ENCODE measurements at places on chromosomes 16 and 17.
A peak's percentile ranks its signal among the peaks of the same experiment; 100 is the strongest.

GRCh38 chr17:79814974-79815835, 18.3 kb upstream of the CBX8 start:
- peak; percentile 33 for DNase-seq

DNA sequence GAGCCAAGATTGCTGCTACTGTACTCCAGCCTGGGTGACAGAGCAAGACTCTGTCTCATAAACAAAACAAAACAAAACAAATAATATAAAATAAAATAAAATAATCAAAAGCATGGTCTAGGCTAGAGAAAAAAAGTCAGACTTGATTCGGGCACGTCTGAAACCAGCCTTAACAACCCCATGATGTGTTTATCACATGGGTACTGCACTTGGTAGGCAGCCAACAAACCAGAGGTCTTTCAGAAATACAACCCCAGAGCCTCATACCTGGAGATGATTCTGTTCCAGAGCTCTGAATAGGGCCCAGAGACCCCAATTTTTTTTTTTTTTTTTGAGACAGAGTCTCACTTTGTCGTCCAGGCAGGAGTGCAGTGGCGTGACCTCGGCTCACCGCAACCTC, 9.6 kb upstream of the HAPSTR1 start:
- no peak for DNase-seq

GRCh38 chr17:9825641-9826150, at the start of gene GLP2R:
TSS of gene GLP2R (plus strand) at chr17:9825924. CDS start at chr17:9826064, 140 bp downstream.
- DNase-seq, result no peak

GRCh38 chr16:9703731-9704130, 478.5 kb downstream of the GRIN2A start:
- no peak for DNase-seq

DNA sequence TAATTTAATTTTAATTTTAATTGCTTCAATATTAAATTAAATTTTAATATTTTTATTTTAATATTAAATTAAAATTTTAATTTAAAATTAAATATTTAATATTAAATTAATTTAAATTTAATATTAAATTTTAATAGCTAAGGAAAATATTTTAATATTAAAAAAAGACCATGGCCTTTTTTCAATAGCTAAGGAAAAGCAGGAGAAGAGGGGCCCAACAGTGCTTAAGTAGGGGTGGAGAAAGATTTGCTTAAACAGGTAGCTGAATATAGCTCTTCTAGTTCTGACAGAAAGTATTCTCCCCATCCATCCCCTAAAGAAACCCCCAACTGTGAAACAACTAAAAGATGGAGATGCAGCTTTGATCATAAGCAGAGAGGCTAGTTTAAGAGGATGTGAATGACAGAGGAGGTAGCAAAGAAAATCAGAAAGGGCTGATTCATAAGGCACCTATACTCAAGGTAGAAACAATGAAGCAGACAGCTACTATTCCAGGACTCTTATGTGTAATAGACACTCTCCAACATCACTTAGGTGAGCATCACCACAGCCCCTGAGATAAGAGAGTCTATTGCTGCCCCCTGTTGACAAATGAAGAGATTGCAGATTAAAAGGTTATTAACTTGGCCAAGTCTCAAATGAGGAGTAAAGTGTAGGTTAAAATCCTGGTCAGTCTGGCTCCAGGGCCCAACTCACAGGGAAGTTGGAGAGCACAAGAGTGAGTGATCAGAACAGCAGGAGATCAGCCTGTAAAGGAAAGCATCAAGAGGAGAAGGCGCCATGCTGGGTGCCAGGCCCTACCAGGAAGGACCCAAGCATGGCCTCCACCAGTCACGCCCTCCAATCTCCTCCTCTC, 7.8 kb upstream of the RNASEK start:
- DNase-seq, result peak; percentile 81

DNA sequence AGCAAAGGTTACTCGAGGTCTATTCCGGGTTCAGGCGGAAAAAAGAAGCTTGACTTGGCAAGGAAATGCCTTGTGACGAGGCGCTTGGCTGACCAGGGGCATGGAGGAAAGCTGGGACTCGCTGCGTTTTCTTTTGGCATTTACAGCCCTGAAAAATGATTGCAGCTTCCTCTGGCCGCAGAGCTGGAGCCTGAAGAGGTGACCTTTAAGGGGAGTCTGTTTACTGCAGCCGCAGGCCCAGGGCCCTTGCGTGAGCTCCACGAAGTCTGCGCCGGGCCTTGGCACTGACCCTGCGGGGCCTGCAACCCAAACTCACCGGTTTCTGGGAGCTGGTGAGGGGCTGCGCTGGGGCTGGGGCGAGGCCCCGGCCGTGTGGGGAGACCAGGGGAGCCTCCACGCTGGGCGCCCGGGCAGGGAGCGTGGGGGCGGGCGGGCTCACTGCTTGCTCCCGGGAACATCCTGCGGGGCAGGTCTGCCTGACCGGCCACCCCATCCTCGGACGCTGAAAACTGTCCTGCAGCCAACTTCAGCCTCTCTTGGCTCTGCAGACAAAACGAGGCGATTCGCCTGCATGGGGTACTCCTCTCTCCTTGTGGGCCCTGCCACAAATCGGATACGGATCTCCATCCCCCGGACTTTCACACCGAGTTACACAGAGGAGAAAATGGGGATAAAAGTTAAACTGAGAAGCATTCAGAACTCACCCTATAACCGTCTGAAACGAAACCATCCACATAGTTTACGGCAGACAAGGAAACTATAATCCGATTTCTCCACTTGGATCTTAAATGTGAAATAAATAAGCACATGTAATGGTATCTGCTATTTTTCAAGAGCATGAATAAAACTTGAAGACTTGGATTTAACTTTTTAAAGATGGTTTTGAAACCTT, 206.3 kb upstream of the FOXF1 start:
- no peak for DNase-seq

- no peak for DNase-seq
Measured at GRCh38 chr16:10576390-10577304, 3.8 kb downstream of the EMP2 start.

- peak; percentile 53 for DNase-seq
Measured at GRCh38 chr17:70552230-70552981, 383.1 kb downstream of the KCNJ2 start.

GRCh38 chr16:60204181-60204580, 1470.1 kb upstream of the GOT2 start:
- DNase-seq, result no peak

DNA sequence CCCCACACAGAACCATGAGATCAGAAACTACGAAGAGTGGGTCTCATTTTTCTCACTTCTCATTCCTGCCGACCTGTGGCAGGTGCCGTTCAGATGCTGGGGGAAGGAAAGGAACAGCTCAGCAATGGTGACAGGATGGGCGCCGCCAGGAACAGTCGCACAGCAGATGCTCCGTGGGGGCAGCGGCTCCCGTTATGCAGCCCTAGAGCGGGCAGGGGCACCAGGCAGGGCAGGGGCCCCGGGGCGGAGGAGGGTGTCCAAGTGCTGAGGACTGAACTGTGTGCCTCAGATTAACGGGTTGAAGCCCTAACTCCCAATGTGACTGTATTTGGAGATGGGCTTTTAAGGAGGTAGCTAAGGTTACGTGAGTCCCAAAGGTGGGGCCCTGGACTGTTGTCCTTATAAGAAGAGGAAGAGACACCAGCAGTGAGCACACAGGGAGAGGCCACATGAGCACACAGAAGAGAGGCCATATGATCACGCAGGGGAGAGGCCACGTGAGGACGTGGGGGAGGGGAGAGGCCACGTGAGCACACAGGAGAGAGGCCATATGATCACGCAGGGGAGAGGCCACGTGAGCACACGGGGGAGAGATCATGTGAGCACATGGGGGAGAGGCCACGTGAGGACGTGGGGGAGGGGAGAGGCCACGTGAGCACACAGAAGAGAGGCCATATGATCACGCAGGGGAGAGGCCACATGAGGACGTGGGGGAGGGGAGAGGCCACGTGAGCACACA, 95.7 kb upstream of the METRNL start:
- DNase-seq, result no peak

- no peak for DNase-seq
Measured at GRCh38 chr17:61555127-61555566, 35.9 kb downstream of the NACA2 start.

GRCh38 chr17:64780096-64781013, 118.2 kb upstream of the SMURF2 start:
- peak; percentile 87 for DNase-seq

GRCh38 chr16:28324235-28324886, 32.0 kb downstream of the SBK1 start:
- DNase-seq, result no peak

- no peak for DNase-seq
Measured at GRCh38 chr16:72536723-72537435, 364.9 kb upstream of the PMFBP1 start.

DNA sequence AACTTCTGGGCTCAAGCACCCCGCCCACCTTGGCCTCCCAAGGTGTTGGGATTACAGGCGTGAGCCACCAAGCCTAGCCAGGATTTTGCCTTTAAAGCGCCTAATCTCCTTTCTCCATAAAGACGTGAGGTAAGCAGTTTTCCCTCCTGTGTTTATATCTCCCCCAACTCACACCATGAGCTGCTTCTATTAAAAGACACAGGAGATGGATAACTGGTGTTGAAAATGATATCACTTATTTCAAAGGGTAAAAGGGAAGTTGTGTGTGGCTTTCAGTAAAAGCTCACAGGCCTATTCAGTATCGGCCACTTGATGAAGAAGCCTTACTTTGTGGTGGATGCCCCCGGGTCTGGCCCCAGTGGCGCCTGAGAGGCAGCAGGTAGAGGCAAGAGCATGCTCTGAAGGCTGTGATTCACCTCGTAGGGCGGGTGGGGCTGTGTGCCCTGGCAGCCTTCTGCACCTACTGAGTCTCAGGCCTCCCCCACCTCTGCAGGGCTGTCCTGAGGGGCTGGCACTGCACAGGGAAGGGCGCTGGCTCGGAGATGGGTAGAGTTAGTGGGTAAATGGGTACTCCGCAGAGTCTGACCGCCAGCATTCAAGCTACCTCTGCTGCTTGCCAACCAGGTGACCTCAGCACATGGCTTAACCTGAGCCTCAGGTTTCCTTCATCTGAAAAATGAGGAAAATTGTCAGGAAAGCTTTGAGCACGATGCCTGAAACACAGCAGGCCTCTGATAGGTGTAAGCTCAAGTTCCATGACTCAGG, 146.8 kb downstream of the CLEC16A start:
- DNase-seq, result no peak

DNA sequence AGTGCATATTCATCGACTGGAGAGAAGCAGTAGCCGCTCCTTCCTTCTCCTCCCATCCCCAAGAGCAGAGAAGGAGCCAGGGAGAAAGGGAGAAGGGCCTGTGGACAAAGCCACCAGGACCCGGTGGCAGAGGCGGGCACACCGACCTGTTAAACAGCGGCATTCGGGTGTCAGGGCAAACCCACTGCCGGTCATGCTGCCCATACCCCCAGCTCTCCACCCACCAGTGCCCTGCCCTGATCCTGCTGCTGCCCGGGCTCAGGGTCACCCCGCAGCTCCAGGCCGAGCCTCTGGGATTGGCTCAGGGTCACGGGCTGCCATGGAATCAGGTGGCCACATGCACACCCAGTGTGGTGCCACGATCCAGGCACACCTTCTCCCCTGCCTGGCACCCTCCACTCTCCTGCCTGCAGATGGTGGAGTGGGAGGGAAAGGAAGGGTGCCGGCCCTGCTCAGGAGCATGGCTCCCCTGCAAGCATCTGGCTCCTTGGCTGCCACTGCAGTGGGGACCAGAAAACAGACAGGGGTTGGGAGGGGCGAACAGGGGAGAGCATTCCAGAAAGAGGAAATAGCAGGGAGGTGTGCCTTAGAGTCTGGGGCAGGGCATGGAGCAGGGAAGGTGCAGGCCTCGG, 18.3 kb upstream of the RASD1 start:
- no peak for DNase-seq

DNA sequence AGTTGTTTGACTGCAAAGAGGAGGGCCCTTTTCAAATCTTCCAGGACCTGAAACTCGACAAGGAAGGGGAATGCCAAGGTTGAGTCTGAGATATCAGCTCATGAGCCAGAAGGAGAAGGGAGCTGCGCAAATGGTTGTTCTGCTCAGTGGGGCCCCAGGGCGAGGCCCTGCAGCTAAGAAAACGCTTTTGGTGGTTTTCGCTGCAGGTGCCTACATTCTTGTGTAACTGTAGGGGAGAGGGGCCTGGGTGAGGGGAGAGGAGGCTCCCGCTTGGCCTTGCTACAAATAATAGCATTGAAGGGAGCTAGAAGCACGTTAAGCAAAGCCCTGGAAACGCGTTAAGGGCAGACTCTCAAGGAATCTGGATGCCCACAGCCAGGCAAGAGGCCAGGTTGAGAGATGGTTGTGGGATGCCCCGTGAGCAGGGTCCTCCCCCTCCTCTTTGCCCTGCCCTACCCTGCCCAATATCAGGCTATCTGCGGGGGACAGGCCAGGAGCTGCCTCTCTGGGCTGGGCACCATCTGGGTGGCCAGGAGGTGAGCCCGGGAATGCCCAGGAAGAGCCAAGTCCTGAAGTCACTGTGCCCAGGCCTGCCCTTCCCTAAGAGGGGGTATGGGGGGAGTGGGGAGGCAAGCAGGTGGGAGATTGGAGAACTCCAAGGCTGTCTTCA, 21.9 kb downstream of the GPR142 start:
- no peak for DNase-seq

DNA sequence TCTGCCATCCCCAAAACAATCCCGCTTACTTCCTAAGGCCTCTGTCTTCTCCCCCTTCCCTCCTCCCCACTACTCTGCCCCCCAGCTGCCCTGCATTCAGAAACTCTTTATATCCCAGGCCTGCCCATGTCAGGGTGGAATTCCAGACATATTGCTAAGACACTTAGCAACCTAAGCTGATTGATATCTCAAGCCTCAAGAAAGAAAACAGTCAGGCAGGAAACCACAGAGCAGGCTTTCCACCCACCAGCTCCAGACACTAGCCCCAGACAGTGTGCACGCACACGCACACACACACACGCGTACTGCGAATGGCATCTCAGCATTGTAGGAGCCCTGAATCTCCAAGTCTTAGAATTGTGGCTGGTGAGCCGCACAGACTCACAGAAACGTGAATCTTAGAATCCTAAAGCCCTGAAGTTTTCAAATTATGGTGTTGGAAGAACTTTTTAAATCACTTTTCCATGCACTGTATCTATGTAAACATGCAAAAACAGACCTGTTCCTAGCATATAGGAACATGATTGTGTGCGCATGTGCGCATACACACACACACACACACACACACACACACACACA, 8.8 kb upstream of the LPCAT2 start:
- DNase-seq, result peak; percentile 96

GRCh38 chr17:28230011-28230410, 89.0 kb upstream of the TMEM97 start:
- peak; percentile 35 for DNase-seq

GRCh38 chr16:84922351-84923120, 88.8 kb downstream of the ZDHHC7 start:
- DNase-seq, result no peak

- no peak for DNase-seq
Measured at GRCh38 chr17:29012535-29012934, 6.7 kb upstream of the SEZ6 start.

- DNase-seq, result no peak
Measured at GRCh38 chr16:31000671-31001382, 9.6 kb downstream of the STX1B start.

DNA sequence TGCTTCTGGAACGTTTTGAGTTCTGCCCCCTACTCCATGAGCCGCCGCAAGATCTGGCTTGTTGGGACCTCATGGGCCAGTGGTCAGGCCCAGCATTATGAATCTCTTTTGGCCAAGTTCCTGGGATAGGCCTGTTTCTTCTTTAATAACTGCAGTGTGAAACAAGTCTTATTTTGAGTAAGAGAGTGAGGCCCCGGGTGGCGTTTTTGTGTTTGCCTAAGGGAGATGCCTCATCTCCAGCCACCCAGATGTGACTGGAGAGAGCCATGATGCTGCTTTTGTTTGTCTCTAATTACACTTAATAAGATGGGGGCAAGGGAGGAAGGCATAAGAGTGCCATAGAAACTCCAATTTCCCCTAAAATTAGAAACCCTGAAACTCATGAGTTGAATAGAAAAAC, 39.8 kb downstream of the KSR1 start:
- peak; percentile 45 for DNase-seq

- no peak for DNase-seq
Measured at GRCh38 chr17:42485680-42486079, 27.0 kb downstream of the ATP6V0A1 start.
